ENCODE measurements at places on chromosomes 12 and 14.

DNA sequence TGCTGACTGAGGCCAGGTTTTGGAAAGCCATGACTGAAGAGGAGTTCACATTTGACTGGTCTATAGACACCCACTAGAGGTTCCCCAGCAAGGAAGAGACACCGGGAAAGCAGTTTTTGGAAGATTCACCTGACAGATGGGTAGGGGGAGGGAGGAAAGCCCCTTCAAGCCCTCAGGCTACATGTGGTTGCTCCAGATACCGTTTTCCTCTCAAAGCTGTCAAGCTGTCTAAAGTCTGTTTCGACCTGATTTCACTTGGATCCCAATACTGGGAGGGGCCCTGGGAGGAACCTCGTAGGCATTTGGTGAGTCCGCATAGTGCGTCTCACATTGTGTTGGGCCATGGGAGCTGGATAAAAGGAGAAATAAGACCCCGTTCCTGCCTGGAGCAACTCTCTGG lies 1.7 kb upstream of the LRP1 start:
- DNase-seq = no peak

- DNase-seq = peak; percentile 14
Observed at GRCh38 chr12:123445388-123446332, 9.2 kb upstream of the RILPL2 start.

DNA sequence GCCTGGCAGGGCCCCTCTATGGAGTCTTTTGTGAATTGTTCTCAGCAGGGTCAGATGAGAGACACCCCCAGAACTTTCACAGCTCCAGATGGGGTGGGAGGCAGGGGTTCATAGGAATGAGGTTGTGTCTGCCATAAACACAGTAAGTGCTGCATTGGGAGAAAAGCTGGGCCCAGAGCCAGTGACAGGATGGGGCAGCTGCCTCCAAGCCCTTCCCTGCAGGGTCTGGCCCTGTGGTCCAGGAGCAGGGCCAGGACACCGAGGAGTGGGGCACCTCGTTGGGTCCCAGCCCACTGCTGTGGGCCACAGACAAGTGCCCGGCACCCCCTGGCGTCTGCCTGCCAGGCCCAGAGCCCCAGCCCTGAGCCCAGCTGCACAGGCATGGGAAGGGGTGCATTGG lies 13.3 kb downstream of the INF2 start:
- no peak for DNase-seq

- DNase-seq = no peak
Observed at GRCh38 chr14:59863806-59864525, 6.6 kb downstream of the RTN1 start.

GRCh38 chr12:45613296-45613695 lies 116.2 kb upstream of the ARID2 start:
- no peak for DNase-seq

GRCh38 chr14:103391048-103391447 lies 5.8 kb downstream of the MARK3 start:
- DNase-seq = peak; percentile 74

GRCh38 chr12:120242275-120242799 lies 23.2 kb downstream of the PXN start:
- DNase-seq = no peak
